Calu3 (cell line): ENCODE measurements at places on chromosomes 13 and 19. TPM values are rescaled to one million over a fixed set of nuclear protein-coding genes. Genes with fewer than 3 reads are reported as not detected.

GRCh38 chr19:33501693-33502356 lies 19.8 kb downstream of the PEPD start:
- no peak for DNase-seq

The KCNRG gene
- total RNA-seq: not detected in 2 replicates

GRCh38 chr13:103931331-103931845 lies 865.2 kb upstream of the SLC10A2 start:
- DNase-seq: no peak

The PSPN gene
- total RNA-seq: 1.7 and 2.4 TPM in 2 replicates

The ZNF541 gene
- not detected in 2 replicates for total RNA-seq

DNA sequence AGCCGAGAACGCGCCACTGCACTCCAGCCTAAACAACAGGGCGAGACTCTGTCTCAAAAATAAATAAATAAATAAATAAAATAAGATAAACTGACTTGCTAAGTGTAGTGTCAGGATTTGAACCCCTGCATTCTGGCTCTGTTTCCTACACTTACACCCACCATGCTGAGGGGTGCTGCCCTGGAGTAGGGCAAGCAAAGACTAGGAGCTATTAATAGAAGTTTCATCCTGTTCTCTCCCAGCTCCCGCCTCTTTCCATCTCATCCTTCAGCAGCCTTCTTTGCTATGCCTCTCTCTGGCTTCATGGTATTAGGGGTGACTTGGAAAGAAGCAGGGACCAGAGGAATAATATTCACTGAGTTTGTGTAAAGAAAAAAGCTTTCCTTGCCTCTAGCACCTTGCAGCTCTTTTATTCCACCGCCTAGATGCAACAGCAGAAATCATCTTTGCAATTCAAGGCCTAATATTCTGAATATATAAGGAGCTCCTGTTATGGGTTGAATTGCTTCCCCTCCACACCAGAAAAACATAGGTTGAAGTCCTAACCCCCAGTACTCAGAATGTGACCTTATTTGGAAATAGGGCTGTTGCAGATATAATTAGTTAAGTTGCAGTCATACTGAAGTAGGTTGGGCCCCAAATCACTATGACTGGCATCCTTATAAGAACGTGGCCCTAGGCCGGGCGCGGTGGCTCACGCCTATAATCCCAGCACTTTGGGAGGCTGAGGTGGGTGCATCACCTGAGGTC lies 8.7 kb upstream of the PLAUR start:
- no peak for DNase-seq

GRCh38 chr19:49549045-49549444 lies 21.2 kb downstream of the RCN3 start:
- DNase-seq: no peak
